ENCODE measurements at places on chromosomes 3 and 15. TPM values are rescaled to one million over a fixed set of nuclear protein-coding genes. Genes with fewer than 3 reads are reported as not detected.

DNA sequence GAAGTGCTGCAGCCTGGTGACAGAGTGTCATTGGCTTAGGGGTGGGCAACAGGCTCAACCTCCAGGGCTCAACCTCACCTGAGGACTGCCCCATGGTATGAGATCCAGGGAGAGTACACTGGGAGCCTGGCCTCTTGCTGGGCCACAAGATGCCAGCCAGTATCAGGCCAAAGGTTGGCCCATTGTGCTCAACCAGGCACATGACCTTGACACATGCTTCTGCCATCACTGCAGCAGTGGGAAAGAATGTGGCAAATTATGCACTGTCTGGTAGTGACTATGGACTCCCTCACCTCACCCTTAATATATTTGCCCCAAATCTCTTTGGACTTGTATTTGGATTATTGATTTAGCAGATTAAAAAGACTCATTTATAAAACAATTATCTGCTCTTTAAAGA, 233.9 kb upstream of the GOLGA6L4 start:
- no peak for DNase-seq

DNA sequence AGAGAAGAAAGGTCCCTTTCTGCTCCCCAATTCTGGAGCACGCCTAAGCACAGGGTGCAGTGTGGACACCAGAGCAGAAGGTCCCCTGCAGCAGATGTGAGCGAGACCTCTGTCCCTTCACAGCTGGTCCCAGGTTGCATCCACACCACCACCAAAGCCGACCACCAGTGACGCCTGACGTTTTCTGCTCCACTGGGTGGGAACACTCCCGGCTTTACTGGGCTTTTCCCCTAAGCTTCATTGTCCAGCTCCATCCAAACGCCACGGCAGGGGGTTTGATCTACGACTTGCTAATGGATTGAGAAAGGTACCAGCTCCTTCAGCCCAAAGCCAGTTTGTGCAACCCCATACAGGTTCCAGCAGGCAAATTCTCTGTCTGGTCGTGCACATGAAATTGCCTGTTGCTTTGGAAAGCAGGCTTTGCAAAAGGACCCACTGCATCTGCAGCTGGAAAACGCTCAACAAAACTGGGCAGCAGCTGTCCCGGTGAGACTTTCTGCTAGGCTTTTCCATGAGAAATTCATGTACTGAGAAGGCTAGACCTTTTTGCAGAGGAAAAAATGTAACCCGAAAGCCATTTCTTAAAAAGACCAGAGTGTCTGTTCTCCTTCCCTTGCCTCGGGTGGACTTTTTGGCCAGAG, 31.1 kb downstream of the ADAMTS17 start:
- DNase-seq: no peak

GRCh38 chr3:172145031-172145686, 105.8 kb downstream of the FNDC3B start:
- no peak for DNase-seq

Gene HTR3E
- not detected for total RNA-seq

- no peak for DNase-seq
Observed at GRCh38 chr3:168341956-168342936, 246.5 kb upstream of the GOLIM4 start.

Gene THAP10
- not detected for total RNA-seq

- DNase-seq: peak; percentile 73
Observed at GRCh38 chr15:33201491-33202231, 7.1 kb upstream of the FMN1 start.

- DNase-seq: no peak
Observed at GRCh38 chr3:12513694-12514446, 29.6 kb downstream of the TSEN2 start.

Gene NCBP2
- total RNA-seq: 107 TPM

Gene CD80
- 7.1 TPM for total RNA-seq

- DNase-seq: no peak
Observed at GRCh38 chr3:39358333-39358732, 24.8 kb upstream of the SLC25A38 start.

- DNase-seq: peak; percentile 37
Observed at GRCh38 chr3:134378818-134379217, 4.6 kb upstream of the AMOTL2 start.

- DNase-seq: no peak
Observed at GRCh38 chr3:123141276-123141675, 60.5 kb upstream of the SEC22A start.

- DNase-seq: no peak
Observed at GRCh38 chr3:149340310-149340933, 7.0 kb upstream of the TM4SF18 start.

DNA sequence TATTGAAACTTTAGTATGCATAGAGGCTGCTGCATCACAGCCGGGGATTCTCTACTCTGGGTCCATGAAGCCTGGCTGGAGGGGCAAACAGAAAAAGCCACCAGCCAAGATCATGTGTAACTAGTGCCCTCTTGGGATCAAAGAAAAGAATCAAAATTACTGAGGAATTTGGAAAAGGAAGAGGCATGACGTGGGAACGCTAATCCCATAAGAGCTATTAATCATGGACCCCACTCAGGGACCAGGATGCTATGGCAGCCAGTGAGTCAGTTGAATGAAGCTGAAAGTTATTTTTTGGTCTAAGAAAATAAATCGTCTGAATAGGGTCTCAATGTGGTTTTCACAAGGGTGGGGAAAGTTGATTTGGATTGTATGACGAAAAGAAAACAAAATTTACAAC, 1165.1 kb downstream of the ROBO2 start:
- no peak for DNase-seq

Gene INKA1
- total RNA-seq: 2.8 TPM

DNA sequence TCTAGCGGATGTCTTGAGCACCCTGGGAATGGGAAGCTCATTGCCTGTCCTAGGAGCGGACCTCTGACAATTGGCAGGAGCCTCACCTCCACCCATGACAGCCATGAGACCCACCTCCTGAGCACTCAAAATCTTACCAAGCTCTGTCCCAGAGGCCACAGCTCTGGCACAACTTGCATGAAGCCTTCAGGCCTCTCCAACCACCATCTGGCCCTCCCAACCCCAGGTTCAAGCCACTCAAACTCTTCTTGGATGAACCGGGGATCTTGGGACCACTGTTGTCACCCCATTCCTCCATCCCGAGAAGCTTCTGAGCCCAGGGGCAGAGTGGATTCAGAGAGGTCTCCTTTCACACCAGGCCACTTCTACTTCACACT, 1.5 kb downstream of the VIPR1 start:
- DNase-seq: no peak

DNA sequence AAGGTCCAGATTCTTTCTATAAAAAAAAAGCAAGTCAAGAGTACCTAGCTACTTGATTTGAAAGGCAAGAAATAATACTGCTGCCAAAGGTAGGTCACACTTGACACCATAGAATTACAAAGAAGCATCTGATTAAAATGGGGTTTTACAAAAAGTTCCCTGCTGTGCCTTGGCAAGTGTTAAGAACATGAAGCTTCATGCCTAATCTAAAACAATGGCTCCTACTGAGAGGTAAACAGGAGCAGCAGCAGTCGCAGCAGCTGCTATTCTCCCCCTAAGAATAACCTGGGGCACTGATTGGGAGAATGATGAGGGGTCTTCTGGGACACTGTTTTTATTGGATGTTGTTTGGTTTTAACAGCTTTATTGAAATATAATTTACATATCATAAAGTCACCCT, 14.1 kb downstream of the UBP1 start:
- no peak for DNase-seq

- DNase-seq: no peak
Observed at GRCh38 chr3:33181229-33181628, 37.4 kb downstream of the SUSD5 start.

- no peak for DNase-seq
Observed at GRCh38 chr3:50658416-50658815, 16.3 kb upstream of the DOCK3 start.

DNA sequence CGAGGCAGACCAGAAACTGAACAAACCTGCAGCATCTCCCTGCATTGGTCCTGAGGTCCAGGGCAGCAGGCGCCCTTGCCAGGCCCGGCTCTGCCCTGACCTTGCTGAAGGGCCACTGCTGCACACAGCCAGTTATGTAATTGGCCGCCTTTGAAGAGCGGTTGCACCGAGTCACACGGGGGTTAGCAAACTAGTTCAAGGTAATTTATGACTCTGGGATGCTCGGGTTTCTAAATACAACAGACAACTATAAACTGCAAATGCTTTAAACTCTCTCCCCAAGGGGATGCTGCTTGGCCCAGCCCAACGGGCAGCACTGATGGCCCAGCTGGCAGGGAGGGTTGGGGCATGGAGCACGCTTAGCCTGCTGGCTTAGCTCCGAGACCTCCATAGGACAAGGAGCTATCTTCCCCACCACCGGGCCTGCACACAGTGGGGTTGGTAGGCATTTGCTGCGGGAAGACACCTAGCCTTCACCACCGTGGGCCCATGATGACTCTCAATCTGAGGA, 60.3 kb upstream of the IQSEC1 start:
- DNase-seq: no peak

Gene GASK1A
- total RNA-seq: 0.11 TPM

DNA sequence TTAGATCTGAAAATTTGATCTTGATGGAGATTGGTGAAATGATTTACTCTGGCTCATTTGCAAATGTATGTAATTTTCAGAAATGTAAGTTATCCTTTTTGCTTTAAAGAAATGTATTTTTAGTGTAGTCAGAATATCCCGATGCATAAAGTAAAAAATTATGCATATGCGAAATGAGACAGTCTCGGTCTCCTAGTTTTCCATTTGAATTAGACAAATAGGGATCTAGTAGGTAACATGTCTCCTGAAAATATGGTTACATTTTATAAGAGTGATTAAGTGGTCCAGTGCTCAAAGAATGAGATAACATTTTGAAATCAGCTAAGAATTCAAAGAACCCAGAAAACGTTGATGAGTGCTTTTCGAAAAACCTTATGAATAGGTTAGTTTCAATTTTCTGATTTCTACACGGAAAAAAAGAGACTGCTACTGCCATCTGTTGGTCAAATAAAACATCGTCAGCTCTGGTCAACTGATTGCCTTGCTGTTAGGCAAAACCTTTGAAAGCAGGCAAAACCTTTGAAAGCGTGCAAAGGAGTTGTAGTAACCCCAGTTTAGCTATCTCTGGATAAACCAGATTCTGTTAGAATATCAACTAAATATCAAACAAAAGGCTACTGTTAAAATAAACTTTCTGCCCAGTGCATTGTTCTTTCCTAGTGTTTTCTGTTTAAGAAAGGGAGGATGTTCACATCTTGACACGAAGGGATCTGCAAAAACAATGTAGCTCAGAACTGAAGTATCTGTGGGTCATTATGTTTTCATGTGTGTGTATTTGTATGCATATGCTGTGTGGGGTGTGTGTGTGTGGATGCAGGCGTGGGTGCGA, 59.3 kb upstream of the CHMP2B start:
- DNase-seq: peak; percentile 43

GRCh38 chr3:171468296-171468906, 8.2 kb upstream of the TNIK start:
- no peak for DNase-seq

DNA sequence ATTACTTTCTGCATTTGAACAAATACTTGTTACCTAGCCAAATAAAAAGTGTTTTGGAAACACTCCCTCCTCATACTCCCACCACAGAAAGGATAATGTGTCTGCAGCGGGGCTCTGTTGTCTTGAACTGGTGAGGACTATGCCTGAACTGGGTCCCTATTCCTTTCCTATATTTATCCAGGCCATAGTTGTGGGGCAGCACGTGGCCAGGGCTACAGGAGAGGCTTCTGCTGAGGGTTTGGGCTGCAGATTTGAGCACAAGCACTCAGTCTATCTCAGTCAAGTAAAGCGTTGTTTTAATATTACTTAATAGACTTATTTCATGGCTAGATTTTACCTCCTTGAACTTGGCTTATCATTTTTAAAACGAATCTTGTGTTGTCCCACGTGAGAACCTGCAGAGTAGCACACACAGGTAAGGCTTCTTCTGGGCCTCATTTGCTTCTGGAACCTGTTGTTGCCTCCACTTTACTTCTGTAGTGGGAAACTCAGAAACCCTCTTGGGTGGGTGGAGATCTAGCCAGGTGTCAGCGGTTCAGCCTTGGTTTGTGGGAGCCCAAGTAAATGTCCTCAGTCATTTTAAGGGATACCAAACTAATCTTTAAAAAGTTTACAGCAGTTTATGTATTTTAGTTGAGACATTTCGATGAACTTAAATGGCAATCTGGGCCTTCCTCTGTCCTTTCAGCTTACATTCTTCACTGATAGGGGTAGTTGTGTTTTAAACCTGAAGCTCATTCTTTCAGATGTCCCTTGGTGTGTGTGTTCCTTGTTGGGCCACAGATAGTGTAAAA, 51.1 kb downstream of the TRIM71 start:
- DNase-seq: no peak

DNA sequence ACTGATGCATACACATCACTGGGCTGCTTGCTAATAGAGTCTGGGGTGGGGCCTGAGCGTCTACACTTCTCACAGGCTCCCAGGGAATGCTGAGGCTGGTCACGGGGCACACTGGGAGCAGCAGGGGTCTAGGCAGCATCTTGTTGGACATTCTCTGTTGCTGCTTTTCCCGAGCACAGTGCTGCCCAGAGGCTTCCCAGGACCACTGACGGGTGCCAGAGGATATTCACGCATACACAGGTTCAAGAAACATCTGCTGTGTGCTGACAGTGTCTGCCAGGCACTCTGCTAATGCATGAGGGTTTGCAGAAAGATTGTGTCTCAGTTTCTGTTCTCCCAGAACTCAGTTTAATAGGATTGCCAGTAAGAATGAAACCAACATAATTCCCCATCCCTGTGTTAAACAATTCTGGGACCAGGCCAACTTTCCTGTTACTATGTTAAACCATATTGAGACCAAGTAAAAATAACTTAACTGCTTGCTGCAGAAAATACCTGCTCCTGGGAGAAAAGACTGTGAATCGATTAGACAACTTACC, 23.9 kb upstream of the BCL2L10 start:
- DNase-seq: no peak

DNA sequence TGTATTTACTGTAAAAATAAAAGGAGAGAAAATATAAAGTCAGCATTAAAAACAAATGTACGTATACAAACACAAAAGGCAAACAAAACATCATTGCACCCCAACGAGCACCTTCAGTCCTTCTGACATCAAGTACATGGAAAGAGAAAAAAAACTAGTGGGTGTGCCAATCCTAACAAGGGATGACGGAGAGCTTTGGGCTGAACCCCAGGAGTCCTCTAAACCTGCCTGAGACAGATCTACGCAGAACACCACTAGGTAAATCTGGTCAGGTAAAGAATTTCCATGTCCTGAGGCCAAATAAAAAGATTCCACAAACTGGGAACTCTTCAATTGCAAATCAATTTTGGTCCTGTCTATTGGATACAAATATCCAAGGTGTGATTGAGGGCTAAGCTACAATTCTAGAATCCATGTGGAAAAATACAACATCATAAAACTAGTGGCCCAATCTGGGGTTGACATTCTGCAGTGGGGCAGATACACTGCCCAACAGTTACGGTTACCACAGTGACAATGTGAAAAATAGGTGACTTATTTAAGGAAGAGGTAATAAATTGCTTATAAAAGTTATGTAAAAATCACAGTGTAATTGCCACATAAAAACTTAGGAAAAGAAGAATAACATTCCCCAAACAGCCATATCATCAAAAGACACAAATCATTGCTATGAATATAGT, 14.2 kb downstream of the IFT80 start:
- no peak for DNase-seq

Data from activated CD8-positive, alpha-beta T cell treated with anti-CD3 and anti-CD28 coated beads for 36 hours (primary cell).